ENCODE measurements at places on chromosomes 5 and 9. TPM values are rescaled to one million over a fixed set of nuclear protein-coding genes. Genes with fewer than 3 reads are reported as not detected.

HSD17B4 gene
- 220 TPM for total RNA-seq

GTF3C5 gene
- total RNA-seq: 32.6 TPM

PKD2L2 gene
- not detected for total RNA-seq

TAS2R1 gene
- total RNA-seq: not detected

SLC6A7 gene
- not detected for total RNA-seq

COL15A1 gene
- total RNA-seq: 21.8 TPM

CCNI2 gene
- total RNA-seq: not detected

C9orf152 gene
- not detected for total RNA-seq

ATP10B gene
- total RNA-seq: 0.13 TPM

ZNF879 gene
- 3.1 TPM for total RNA-seq

HTR4 gene
- not detected for total RNA-seq

OBP2B gene
- total RNA-seq: not detected

- DNase-seq: no peak
Measured at GRCh38 chr5:581941-582340, 30.2 kb upstream of the CEP72 start.

DNA sequence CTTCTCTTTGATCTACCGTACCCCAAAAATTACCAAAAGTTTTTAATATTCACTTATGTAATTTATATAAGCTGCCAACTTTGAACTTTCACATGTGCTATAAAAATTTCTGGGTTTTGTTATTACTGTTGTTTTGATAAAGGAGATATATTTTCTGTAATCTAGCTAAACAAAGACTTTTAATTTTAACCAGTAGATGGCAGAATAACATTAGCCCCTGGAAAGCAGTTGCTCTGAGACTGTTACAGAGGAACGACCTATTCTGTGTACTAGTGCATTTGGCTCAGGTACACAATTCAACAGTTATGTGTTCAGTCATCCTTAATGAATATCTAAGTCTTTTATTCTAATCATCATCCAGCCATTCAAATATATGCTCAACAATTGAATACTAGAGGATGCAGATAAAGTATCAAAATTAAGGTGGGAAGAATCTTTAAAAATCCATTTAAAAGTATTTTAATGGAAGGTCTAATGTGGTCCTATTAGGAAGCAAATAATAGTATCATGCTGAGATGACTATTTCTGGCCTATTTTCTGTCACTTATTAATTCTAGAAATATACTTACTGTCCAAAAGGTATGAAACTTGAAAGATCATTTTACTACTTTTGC is 8.6 kb downstream of the KLHL9 start:
- DNase-seq: no peak

DNA sequence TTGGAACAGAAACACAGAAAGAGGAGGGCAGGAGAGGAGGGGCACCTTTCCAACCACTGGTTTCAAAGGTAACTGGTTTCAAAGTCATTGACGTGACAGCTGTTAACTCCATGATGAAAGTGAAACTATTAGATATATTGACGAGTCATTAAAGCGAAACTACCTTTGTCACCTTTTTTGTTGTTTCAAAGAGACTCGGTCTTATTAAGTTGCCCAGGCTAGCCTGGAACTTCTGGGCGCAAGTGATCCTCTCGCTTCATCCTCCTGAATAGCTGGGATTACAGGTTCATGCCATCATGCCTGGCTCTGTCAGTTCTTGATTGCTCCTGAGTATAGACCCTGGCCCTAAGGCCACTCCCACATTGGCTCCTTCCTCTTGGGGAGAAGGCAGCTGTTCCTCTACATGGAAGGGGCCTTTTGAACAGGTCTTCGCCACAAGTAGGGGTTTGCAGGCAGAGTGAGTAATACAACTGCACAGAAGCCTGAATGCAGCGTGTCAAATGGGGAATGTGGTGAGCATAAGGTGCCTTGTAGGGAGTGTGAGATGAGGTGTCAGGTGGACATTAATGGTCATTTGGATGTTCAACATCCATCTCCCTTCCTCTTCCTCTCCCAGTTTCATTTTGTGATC is 3.4 kb upstream of the F12 start:
- DNase-seq: no peak

DNA sequence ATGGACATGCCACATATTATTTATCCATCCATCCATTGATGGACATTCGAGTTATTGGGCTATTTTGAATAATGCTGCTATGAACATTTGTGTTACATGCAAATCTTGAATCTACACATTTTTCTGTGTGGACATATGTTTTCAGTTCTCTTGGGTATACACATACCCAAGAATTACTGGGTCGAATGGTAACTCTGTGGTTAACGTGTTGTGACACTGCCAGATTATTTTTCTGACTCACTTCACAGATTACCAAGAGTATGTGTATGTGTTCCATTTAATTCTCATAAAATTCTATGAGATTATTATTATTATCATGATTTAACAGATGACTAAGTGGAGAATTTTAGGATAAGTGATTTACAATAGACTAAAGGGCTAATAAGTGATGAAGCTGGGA is 26.7 kb downstream of the CYFIP2 start:
- DNase-seq: no peak

GRCh38 chr9:113057193-113057592 is 669 bp upstream of the ZFP37 start:
- no peak for DNase-seq

DNA sequence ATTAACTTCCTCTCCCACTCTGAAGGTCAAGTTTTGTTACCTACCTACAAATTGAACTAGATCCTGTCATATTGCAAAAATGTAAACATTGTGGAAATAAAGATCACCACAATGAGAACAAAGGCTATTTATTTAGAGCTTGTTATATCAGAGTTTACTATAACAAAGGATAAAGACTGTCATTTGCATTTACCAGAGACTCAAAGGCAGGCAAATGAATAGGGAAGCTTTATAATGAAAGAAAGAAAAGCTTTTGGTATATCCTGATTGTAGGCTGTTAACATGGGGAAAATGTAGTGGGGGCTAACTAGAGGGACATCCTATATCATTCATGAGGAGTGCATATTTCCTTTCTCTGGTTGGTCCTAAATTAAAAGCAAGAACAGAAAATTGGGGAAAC is 403.5 kb upstream of the TYRP1 start:
- DNase-seq: no peak

DNA sequence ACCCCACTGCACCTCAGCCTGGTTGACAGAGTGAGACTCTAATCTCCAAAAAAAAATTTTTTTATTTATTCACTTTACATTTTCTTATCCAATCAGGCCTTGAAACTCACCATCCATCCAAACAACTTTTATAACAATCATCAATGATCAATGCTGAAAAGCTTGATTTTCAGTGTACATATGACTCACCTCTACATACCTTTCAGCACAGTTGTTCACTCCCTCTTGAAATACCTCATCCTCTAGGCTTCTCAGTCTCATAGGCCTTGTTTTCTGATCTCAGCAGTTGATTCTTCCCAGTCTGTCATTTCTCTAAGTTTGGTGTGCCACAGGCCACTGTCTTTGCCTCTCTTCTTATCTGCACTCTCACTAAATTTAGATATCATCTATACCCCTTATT is 36.2 kb downstream of the GRIN3A start:
- DNase-seq: no peak

GRCh38 chr5:131256507-131256823 is 7.4 kb upstream of the CDC42SE2 start:
- DNase-seq: no peak

DNA sequence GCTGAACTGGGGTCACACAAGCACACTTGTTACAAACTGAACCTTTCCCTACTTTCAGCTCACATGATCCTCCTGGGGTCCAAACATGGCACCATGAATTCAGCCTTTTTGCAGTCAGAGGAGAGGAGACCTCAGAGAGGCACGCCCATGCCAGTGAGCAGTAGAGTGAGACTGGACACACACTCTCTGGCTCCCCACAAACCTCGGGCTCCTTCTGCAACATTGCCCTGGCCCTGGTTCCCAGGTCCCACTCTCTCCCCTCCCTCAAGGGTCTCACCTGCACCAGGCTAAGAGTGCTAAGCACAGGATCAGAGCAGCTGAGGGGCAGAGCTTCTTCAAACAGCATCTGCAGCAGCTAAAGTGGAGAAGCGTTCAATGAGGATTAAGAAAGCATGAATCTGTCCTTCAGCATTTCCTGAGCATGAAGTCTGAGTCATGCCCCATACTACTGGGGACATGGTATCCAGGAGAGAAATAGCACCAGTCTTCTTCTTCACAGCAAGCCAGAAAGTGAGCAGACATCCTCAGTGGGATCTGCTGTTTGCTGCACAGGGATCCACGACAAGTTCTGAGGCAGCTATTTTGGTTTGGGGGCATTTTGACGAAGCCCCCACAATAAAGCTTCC is 27.2 kb downstream of the SLC35A4 start:
- DNase-seq: no peak

- DNase-seq: no peak
Measured at GRCh38 chr9:2319421-2319820, 302.2 kb upstream of the VLDLR start.

DNA sequence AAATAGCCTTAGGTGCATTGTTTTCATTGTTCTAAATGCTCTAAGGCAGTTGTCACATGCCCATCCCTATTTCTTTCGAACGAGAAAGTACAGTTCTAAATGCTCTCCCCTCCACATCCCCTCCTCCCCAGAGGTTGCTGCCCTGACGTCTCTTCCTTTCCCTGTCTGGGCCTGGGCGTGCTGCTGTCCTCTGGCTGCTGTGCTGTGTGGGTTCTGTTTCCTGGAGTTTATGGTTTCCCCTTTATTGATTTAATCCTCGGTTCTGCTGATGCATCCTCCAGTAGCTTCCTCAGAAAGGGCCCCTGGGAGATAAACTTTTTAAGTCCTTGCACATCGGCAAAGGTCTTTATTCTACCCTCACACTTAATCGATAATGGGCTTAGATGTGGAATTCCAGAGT is 48.8 kb downstream of the MVB12B start:
- DNase-seq: no peak

- DNase-seq: no peak
Measured at GRCh38 chr9:116360989-116361388, 207.4 kb downstream of the PAPPA start.

DNA sequence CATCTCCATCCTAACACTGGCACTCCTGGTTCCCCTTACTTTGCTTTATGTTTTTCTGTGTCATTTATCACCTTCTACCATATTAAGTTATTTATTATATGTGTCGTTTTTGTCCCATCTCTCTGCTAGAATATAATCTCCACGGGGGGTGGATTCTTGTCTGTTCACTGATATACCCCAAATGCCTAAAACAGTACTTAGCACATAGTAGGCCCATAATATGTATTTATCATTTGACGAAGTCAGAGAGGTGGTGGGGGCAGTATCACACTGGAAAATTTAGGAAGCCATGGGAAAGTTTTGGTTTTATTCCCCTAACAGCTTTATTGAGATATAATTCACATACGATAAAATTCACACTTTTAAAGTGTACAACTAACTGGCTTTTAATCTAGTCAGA is 14.4 kb downstream of the ZCCHC9 start:
- DNase-seq: no peak

- DNase-seq: no peak
Measured at GRCh38 chr5:53480416-53481158, at the start of gene FST. TSS of gene FST (plus strand) at chr5:53480629. CDS start at chr5:53480792, 163 bp downstream.

GRCh38 chr9:69058101-69058500 is 22.5 kb downstream of the FXN start:
- no peak for DNase-seq

DNA sequence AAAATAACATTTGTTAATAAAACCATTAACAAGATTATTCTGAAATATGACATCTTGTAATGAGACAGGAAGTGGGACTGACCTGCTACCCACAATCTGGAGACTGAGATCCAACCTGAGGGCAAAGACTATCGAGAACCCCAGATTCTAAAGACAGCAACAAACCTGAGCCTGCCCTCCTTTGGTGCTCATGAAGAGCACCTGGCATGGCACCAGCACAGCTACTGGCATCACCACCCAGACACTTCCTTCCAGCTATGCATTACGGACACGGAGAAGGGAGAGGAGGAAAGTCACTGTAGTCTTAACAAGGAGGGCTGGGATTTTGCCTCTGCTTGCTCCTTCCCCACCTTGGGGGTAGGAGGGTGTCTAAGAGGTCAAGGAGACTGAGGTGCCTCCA is 105.5 kb downstream of the AUH start:
- no peak for DNase-seq

DNA sequence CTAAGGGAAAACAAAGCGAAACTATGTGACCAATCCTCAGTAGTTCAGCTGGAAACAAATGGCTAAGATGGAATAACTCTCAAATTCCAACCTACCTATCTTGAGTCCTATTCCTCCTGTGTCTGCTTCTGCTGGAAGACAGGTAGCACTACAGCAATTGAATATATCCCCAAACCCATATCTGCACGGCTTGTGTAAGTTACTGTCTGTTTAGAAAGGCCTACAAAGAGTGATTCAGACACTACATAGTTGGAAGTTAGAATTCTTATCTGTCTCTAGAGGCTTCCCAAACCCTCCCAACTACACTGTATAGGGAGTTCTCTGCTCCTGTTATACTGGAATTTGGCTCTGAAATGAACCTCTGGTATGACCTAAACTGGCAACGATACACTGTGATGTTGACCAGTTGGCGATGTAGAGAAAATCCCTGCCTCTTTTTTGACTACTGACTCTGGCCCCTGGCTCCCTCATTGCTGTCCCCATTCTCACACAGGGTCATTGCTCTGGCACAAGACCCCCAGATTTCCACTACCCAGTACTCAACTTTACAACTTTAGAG is 22.6 kb upstream of the NADK2 start:
- DNase-seq: no peak

GRCh38 chr5:146877783-146878475 is 628 bp downstream of the PPP2R2B start:
- DNase-seq: no peak

DNA sequence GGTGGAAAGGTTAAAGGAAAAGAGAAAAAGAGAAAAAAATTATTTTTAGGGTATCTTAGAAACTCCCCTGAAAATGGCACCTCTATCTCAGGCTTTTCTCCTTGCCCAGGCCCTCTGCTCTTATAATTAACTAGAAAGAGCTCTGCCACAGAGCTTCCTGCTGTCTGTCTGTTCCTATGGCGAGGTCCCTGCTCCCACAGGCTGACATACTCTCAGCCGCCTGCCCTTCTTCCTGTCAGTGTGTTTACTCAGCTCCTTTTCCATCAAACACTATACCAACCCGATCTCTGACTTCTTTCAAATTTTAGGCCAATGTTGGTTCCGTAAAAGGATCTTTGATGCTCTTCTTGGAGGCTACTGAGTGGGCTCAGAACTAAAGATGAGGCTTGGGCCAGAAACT is 482.6 kb downstream of the DMAC1 start:
- no peak for DNase-seq

DNA sequence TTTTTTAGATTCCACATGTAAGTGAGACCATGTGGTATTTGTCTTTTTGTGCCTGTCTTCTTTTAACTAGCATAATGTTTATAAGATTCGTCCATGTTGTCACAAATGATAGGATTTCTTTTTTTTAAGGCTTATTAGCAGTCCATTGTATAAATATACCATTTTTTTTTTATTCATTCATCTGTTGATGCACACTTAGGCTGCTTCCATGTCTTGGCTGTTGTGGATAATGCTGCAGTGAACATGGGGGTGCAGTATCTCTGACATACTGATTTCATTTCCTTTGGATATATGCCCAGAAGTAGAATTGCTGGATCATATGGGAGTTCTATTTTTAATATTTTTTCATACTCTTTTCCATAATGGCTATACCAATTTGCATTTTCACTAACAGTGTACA is 48.7 kb downstream of the KIAA1958 start:
- DNase-seq: no peak

GRCh38 chr5:117177302-117177701 is 602.7 kb upstream of the SEMA6A start:
- no peak for DNase-seq

GRCh38 chr9:121656941-121657470 is 5.6 kb downstream of the DAB2IP start:
- DNase-seq: no peak

- no peak for DNase-seq
Measured at GRCh38 chr9:73370053-73370452, 218.4 kb downstream of the ANXA1 start.

- no peak for DNase-seq
Measured at GRCh38 chr5:53779541-53779981, 219.1 kb downstream of the NDUFS4 start.
